ENCODE measurements at places on chromosomes 6 and 20. TPM values are rescaled to one million over a fixed set of nuclear protein-coding genes. Genes with fewer than 3 reads are reported as not detected.

GRCh38 chr6:128347123-128347522 is 173.3 kb downstream of the PTPRK start:
- DNase-seq = no peak

DNA sequence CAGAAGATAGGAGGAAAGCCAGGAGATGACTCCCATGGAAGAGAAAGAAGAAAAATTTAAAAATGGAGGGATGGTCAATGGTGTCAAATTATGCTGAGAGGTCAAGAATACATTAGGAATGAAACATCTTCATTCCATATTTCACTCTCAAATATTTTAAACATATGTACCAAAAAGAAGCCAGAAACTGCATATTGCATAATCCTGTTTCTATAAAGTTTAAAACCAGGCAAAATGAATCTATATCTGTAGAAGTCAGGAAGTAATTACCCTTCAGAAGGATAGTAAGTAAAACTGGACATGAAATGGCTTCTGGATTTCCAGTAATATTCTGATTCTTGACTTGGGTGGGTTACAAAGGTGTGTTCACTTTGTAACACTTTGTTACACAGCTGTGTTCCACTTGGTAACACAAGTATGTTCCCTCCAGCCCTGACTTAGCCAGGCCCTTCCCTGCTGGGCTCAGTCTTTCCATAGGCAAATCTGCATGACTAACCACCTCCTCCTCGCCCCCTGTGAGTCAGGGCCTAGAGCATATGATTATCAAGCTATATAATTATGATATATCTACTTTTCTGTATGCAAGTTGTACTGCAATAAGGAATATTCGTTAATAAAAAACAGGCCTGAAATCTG is 20.2 kb upstream of the C6orf141 start:
- DNase-seq = no peak

DNA sequence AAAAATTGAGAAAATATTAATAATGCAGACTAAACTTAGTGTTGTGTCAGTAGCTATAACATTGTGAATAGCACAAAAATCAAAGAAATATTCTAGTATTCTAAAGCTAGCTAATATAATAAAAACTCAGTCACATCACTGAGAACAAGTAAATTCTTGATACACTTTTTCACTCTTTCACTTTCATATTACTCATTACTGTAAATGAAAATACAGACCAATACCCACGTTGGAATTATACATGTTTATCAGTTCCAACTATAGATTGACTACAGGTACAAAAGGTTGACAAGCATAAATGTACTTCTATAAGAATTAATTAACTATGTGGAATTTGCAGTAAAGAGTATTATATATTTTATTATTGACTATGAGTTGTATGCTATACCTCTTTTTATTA is 1043.4 kb upstream of the FLRT3 start:
- DNase-seq = no peak

GRCh38 chr20:6595704-6596103 is 171.8 kb upstream of the BMP2 start:
- peak; percentile 76 for DNase-seq

DNA sequence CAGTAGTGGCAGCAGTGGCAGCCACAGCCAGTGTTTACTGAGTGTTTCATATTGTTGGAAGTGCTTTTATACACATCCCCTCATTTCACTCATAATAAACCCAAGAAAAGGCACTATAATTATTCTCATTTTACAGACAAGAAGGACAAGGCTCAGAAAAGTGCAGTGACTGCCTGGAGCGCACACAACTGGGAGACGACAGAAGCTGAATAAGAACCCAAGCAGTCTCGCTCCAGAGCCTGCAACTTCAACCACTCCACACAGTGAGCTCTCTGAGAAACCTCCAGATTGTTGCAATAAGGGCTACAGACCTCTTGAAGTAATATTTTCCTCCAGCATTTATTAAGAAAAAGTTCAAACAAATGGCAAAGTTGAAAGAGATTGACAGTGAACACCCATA is 76.9 kb downstream of the PLCG1 start:
- DNase-seq = no peak

DNA sequence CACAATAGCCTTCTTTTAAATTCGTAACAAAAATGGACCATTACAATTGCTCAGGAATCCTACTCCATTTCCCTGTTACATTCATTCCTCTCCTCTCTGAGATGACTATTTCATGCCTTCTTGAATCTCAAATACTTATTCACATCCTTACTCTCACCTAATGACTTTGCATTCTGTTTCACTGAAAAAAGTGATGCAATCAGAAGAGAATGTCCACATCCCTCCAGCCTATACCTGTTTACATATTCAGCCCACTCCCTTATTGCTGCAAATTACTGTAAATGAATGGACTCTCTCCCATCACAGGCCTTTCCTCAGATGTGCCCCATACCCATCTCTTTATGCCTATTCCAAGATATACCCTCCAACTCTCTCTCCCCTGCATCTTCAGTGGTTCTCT is 8.6 kb downstream of the TAAR1 start:
- no peak for DNase-seq

DNA sequence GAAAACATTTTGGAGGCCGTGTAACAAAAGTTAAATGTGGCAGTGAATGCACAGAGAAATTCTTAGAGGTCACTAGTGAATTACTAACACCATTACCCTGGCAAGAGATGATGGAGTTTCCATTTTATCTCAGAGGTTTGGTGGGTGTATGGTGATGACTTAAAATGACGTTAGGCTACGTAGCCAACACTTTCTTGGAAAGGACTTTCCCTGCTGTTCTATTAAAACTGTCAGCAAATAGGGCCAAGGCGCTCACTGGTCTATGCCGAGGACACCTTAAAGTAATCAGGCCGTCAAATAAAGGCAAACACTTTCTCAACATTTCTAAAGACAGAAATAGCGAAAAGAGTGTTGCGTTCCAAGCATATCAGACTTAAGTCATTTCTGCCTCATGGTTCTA is 160.8 kb downstream of the GMPR start:
- peak; percentile 75 for DNase-seq

GRCh38 chr20:2692036-2692885 is at the start of gene EBF4:
Gene EBF4 (plus strand): TSS chr20:2692780. CDS start chr20:2693646, 866 bp downstream.
- peak; percentile 6 for DNase-seq

DNA sequence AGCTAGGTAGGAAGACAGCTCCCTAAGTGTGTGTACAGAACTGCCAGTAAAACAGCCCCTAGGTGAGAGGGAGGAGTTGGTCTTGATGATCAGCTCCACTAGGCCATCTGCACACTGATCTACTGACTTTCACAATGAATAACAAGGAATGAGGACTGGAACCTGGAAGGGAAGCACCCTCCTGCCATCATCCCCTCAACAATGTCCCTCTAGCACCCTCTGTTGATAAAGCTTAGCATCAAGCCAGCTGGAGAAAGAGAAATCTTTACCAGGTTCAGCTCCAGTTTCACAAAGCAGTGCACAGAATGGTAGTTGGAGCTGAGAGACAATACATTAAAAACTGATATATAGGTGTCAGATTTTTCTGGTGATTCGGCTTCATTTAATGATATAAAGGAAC is 57.2 kb upstream of the IRAK1BP1 start:
- peak; percentile 75 for DNase-seq

- no peak for DNase-seq
Measured at GRCh38 chr20:9352739-9353138, 161.7 kb upstream of the LAMP5 start.

- DNase-seq = peak; percentile 86
Measured at GRCh38 chr6:78746457-78746856, 120.9 kb upstream of the IRAK1BP1 start.

- no peak for DNase-seq
Measured at GRCh38 chr20:15253431-15253830, 916.0 kb upstream of the FLRT3 start.

DNA sequence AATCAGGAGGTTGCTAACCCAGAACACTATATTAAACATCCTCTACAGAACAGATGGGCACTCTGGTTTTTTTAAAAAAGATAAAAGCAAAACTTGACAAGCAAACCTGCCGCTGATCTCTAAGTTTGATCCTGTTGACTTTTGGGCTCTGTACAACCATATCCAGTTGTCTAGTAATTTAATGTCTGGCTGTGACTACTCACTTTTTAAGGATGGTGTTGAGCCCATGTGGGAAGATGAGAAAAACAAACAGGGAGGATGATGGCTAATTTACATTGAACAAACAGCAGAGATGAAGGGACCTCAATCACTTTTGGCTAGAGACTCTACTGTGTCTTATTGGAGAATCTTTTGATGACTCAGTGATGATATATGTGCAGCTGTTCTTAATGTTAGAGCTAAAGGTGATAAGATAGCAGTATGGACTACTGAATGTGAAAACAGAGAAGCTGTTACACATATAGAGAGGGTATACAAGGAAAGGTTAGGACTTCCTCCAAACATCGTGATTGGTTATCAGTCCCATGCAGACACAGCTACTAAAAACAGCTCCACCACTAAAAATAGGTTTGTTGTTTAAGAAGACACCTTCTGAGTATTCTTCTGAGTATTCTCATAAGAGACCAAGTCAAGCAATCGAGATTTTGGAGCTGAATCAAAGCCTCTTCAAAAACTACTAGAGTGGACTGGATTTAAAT is 201.2 kb upstream of the SHLD1 start:
- no peak for DNase-seq

DNA sequence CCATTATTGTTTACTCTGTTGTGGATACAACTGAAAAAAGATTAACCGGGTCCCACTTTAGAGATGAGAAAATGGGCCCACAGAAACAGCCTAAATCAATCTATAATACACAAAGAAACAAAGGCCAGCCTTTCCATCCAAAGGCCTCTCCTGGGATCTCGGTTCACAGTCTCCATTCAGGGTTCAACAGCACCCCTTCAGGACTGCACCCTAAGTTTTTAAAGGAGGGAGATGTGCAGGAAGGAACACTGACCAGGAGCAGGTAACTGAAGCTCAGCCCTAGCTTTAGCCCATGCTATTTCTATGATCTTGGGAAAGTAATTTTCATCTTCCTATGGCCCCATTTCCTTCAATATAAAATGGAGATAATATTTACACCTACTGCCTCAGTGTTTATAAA is 147.7 kb downstream of the BTBD9 start:
- DNase-seq = no peak

DNA sequence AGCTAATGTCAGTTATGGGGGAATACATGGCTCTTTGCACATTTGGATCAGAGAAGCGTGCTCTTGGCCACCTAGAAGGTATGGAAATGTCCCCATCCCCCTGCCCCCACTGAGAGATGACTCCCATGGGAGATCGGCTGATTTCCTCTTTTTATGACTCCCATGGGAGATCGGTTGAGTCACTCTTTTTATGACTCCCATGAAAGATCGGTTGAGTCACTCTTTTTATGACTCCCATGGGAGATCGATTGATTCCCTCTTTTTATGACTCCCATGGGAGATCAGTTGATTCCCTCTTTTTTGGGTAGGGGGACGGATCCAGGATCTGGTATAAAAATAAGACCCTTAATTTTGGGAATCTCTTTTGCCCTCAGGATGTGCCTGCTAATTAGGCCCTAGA is 10.3 kb upstream of the TAAR9 start:
- no peak for DNase-seq

DNA sequence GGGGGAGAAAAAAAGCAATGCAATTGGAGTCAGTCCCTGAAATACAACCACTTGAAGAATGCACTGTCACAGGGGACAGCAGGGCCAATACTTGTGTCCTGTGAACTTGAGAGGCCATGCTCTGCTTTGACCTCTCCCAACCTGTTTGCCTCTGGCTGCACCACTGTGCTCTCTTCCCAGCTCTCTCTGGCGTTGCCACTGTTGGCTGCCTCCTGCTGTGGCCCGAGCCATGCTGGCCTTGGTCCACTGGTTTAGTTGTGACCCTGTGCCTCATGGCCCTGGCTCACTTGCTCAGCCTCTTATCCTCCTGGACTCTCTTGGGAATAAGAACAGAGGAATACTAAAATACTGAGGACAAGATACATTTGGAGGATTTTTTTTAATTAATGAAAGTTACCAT is 14.5 kb upstream of the FBXO30 start:
- no peak for DNase-seq

- DNase-seq = no peak
Measured at GRCh38 chr6:54248994-54249393, 59.2 kb upstream of the TINAG start.

DNA sequence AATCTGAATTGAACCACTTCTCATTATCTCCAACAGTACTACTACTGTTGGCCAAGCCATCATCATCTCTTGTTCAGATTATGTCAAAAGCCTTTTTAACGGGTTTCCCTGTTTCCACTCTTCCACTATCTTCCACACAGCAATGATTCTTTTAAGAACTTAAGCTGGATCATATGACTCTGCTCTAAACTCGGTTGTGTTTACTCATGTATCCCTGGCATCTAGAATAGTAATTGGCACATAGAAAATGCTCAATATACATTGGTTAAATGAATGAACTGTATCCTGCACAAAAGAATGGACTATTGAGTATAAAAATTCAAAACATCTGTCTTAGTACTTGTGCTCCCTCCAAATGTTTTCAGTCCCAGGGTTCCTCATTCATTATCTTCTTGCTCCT is 2.8 kb upstream of the COX7A2 start:
- no peak for DNase-seq

- DNase-seq = peak; percentile 40
Measured at GRCh38 chr6:1502041-1502440, 107.7 kb upstream of the FOXC1 start.

DNA sequence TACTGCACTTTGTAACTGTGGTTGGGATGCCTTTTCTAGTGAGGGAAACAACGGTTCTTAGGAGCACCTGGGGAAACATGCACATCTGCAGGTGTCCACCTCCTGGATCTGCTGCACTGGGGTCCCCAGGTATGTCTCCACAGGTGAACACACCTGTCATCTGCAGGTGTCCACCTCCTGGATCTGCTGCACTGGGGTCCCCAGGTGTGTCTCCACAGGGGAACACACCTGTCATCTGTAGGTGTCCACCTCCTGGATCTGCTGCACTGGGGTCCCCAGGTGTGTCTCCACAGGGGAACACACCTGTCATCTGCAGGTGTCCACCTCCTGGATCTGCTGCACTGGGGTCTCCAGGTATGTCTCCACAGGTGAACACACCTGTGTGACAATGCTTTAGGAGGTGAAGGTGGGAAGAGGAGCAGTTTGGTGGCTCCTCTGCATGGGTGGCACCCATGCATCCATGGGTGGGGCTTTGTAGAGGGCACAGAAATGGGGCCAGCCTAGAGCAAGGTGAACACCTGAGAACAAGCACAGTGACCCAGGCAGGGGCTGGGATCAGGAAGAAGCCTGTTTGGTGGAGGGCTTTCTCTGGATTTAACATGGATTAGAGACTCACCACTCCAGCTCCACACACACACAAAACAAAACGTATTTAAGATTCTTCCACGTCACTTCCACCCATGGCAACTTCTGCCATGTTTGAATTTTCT is 206.0 kb upstream of the CDH4 start:
- DNase-seq = no peak

The KCNQ2 gene
- not detected for total RNA-seq

The MYH7B gene
- not detected for total RNA-seq

The SMLR1 gene
- not detected for total RNA-seq

Measured in fibroblast of the aortic adventitia (primary cell).